Neural cell (in vitro differentiated cells): ENCODE measurements at places on chromosomes 4 and X. TPM values are rescaled to one million over a fixed set of nuclear protein-coding genes. Genes with fewer than 3 reads are reported as not detected.

Gene VBP1
- polyA plus RNA-seq = 321 and 369 TPM in 2 replicates

Gene ERAS
- polyA plus RNA-seq = 3.2 and 3.6 TPM in 2 replicates

Gene FGFBP1
- polyA plus RNA-seq = not detected in 2 replicates

Gene AR
- 0.82 and 1.1 TPM in 2 replicates for polyA plus RNA-seq

Gene OPRPN
- not detected in 2 replicates for polyA plus RNA-seq

Gene BMP3
- 1.5 and 2.7 TPM in 2 replicates for polyA plus RNA-seq

Gene RP2
- 8.9 and 12.1 TPM in 2 replicates for polyA plus RNA-seq

Gene HOPX
- polyA plus RNA-seq = 0.62 and 2.0 TPM in 2 replicates

Gene MAGEE1
- polyA plus RNA-seq = 22.3 and 24.8 TPM in 2 replicates

Gene POU3F4
- 4.4 and 4.9 TPM in 2 replicates for polyA plus RNA-seq

Gene AWAT2
- not detected in 2 replicates for polyA plus RNA-seq

Gene MAGEC3
- polyA plus RNA-seq = 2.3 and 3.6 TPM in 2 replicates

Gene PAGE2
- polyA plus RNA-seq = not detected in 2 replicates

Gene GPC4
- polyA plus RNA-seq = 1.2 and 1.5 TPM in 2 replicates

Gene IGSF1
- 2.6 and 3.0 TPM in 2 replicates for polyA plus RNA-seq

Gene PLAC1
- not detected in 2 replicates for polyA plus RNA-seq

Gene GPRASP3
- 16.4 and 16.5 TPM in 2 replicates for polyA plus RNA-seq

Gene CTAG1B
- polyA plus RNA-seq = not detected in 2 replicates

Gene FBXO8
- polyA plus RNA-seq = 28.7 and 29.3 TPM in 2 replicates

Gene P2RY4
- polyA plus RNA-seq = not detected in 2 replicates

Gene RRAGB
- polyA plus RNA-seq = 124 and 161 TPM in 2 replicates

Gene MAGEB4
- not detected in 2 replicates for polyA plus RNA-seq

Gene CCDC120
- 2.8 and 3.1 TPM in 2 replicates for polyA plus RNA-seq

Gene FREM3
- polyA plus RNA-seq = 0.35 and 0.36 TPM in 2 replicates

Gene ADAMTS3
- polyA plus RNA-seq = 0.20 and 0.34 TPM in 2 replicates

Gene CCNA2
- 7.5 and 8.6 TPM in 2 replicates for polyA plus RNA-seq

Gene FOXR2
- polyA plus RNA-seq = not detected in 2 replicates

Gene HSFX3
- polyA plus RNA-seq = not detected in 2 replicates

Gene MAGEB16
- not detected in 2 replicates for polyA plus RNA-seq

Gene FAM47E
- polyA plus RNA-seq = 2.9 and 3.7 TPM in 2 replicates

Gene FAM47A
- not detected in 2 replicates for polyA plus RNA-seq

Gene RBMX
- polyA plus RNA-seq = 802 and 875 TPM in 2 replicates

Gene SPP1
- 0.35 and 0.52 TPM in 2 replicates for polyA plus RNA-seq

Gene MAP7D2
- 3.5 and 6.4 TPM in 2 replicates for polyA plus RNA-seq

Gene SMR3B
- not detected in 2 replicates for polyA plus RNA-seq

Gene FGB
- polyA plus RNA-seq = not detected in 2 replicates

Gene CXCL11
- 0.18 and 0.33 TPM in 2 replicates for polyA plus RNA-seq

Gene DSPP
- not detected in 2 replicates for polyA plus RNA-seq

Gene XK
- polyA plus RNA-seq = 1.7 and 1.8 TPM in 2 replicates

Gene LIMCH1
- polyA plus RNA-seq = 7.8 and 9.1 TPM in 2 replicates

Gene RPL39
- 2,693 and 3,126 TPM in 2 replicates for polyA plus RNA-seq
